ENCODE measurements at places on chromosomes 2 and 18. TPM values are rescaled to one million over a fixed set of nuclear protein-coding genes. Genes with fewer than 3 reads are reported as not detected.

GRCh38 chr2:58930537-58930936 lies 689.4 kb upstream of the FANCL start:
- DNase-seq, result no peak

GRCh38 chr18:10671441-10671840 lies 145.6 kb downstream of the NAPG start:
- DNase-seq, result no peak

DNA sequence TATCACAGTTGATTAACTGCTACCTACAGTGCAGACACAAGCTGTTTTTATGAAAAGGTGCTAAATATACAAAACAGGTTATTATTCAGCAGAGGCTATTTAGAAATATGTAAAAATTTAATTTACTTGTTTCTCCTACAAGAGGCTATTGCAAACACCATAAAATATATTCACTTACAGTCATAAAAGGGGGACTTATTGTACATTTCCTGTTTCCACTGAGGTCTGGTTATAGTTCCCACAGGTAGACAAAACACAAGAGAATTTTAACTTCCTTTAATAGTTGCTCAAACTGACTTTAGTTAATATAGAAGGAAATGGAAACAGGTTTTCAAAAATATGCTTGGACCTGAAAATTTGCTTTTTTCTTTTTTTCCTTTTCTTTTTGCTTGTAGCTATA lies 40.0 kb upstream of the FRZB start:
- DNase-seq, result no peak

GRCh38 chr2:29014331-29014730 lies 33.2 kb downstream of the TOGARAM2 start:
- DNase-seq, result no peak

DNA sequence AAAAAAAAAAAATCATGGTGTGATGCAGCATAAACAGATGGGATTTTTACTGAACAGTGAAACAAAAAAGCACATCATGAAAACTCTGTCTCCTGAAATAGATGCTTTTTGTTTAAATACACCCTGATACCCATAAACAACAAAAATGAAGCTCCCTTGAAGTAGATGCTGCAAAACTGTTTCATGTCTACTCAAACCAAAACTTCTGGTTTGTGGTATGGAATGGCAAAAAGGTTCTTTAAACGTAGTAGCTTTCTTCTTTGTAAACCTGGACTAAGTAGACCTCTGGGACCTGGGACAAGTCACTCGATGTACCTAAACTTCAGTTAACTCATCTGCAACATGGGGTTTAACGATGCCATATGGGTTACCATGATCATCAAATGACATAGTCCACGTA lies 64.4 kb upstream of the RAPH1 start:
- no peak for DNase-seq

GRCh38 chr2:195648787-195649186 lies 8.2 kb upstream of the SLC39A10 start:
- no peak for DNase-seq

DNA sequence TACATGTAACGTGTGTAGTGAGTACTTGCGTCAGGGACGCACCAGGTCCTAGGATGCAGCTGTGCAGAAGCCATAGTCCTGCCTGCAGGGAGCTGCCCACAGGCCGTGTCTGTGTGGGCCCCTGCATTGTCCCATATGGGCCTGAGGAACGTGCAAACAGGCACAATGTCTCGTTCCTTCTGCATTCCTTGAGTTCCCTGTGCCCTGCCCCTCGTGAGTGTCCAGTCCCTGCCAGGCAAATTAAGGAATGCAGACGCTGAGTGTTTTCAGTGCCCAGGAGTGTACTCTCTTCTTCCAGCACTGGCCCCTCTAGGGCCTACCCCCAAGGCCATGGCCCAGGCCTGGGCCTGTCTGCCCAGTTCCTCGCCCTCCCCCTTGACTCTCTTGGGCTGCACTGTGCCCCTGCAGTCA lies 61.8 kb downstream of the FAM168B start:
- DNase-seq, result no peak

DNA sequence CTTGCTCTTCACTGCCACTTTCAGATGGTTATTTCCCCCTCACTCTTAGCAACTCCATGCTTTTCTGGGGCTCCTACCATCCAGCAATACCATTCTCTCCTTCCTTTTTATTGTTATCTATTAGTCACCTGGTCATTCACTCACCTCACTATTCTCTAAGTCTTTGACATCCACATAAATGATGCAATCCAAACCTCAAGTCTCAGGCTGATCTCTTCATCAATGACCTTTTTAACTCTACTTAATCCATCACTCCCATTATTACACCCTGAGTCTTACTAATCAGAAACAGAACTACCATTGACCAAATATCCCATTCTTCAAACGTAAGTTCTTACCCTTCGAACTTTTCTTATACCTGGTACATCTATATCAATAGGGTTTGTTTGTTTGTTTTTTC lies 79.7 kb downstream of the ITSN2 start:
- no peak for DNase-seq

GRCh38 chr2:81290846-81291245 lies 986.3 kb upstream of the LRRTM1 start:
- DNase-seq, result no peak

- DNase-seq, result no peak
Observed at GRCh38 chr18:27198036-27198435, 12.9 kb upstream of the CHST9 start.

- no peak for DNase-seq
Observed at GRCh38 chr2:221567809-221568208, 4.3 kb downstream of the EPHA4 start.

DNA sequence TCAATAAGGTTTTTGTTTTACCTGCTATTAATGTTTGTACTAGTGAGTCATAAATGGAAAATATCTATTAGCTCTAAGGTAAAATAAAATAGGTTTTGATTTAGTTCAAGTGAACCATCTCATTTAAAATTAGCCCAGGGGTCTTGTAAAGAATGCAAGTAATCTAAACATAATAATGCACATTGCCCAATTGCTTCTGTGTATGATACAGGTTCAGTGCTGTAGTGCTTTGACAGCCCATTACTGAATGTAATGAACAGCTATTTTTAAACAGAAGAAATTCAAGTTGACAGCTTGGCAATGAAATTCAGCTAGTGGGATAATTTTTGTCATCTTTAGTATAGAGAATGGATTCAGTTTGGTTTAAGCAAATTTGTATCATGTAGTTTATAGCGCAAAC lies 91.5 kb downstream of the CAMKMT start:
- no peak for DNase-seq

DNA sequence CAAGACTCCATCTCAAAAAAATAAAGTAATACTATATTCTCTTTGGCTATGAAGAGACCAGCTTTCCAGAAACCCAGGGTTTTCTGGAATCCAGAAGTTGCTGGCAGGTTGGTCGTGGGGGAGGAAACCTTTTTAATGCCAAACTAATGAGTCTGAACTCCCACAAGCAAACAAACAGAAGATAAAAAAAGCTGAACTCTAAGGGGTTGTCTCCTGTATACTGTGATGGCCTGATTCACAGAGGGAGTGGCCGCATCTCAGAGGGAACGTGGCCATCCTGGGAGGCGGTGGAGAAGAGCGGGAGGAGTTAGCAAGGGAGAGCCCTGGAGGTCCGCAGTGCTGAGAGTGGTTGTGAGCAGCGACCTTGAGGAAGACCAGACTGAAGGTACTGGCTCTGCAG lies 36.1 kb downstream of the LIMS1 start:
- no peak for DNase-seq

- DNase-seq, result no peak
Observed at GRCh38 chr2:11028407-11028916, 116.7 kb downstream of the KCNF1 start.

DNA sequence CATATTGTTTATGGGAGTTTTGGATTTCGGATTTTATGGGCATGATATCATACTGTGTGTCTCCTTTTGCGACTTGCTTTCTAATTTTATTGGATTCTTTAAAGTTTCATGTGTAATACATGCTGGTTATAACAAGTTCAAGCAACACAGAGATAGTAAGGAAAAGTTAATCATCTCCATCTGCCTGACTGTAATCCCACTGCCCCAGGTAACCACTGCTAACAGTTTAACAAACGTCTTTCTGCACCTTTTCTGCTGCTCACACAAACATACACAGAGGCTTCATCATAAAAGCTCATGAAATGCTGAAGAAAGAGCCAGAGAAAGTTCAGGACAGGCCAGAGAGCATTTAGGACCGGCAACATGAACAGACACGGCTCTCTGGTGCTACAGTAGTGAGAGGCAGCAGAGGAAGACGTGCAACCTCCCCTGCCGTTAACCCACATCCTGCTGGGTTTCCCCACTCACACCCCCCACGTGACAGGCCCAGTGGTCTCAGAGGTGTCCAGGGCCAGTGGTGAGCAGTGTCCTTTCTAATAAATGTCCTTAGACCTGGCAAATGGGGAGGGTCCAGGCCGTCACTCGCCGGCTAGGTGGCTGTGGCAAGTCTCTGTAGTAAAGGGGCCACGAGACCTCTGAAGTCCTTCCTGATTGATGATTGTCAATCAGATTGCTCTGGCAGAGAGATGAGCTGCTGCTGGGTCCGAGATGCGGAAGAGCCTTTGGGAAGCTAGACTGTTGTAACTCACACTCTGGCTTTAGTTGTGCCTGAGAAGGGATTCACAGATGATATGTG lies 43.0 kb upstream of the SLC1A4 start:
- peak; percentile 75 for DNase-seq

- DNase-seq, result no peak
Observed at GRCh38 chr2:30026091-30027055, 105.0 kb upstream of the ALK start.

GRCh38 chr2:44789446-44789845 lies 152.1 kb upstream of the SIX3 start:
- no peak for DNase-seq

- no peak for DNase-seq
Observed at GRCh38 chr2:157810037-157810436, 66.1 kb downstream of the ACVR1 start.

GRCh38 chr2:26652361-26653041 lies 11.3 kb upstream of the CIB4 start:
- DNase-seq, result no peak

GRCh38 chr2:71156573-71156972 lies 26.1 kb downstream of the MPHOSPH10 start:
- no peak for DNase-seq

DNA sequence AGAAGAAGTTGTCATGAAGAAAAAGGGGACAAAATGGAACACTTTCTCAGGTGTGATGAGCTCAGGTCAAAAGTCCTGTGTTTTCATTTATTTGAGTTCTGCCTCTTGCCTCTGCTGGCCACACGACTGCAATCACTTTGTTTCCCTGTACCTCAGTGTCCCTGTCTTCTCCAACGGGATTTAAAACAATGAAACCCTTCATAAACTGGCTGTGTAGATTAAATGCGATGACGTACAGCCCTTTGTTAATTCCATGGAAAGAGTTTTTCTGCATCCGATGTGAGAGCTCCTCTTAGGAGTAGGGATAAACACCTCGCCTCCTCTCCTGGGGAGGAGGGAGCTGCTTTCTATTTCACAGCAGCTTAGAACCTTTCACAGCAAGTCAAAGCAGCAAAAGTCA lies 51.5 kb upstream of the CNGA3 start:
- no peak for DNase-seq

DNA sequence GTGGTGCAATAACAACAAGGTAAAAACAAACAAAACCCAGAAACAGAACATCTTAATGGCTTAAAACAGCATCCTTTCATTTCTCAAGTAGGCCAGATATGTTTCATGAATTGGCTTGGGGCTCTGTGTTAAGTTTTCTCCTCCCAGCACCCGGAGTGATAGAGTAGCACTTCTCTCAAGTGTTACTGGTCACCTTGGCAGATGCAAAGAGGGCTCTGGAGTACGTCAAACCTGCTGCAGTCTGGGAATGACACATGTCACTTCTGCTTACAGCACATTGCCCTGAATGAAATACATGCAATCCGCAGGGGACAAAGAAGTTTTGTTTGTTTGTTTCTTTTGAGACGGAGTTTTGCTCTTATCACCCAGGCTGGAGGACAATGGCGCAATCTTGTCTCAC lies 639.3 kb downstream of the CNTNAP5 start:
- DNase-seq, result no peak

DNA sequence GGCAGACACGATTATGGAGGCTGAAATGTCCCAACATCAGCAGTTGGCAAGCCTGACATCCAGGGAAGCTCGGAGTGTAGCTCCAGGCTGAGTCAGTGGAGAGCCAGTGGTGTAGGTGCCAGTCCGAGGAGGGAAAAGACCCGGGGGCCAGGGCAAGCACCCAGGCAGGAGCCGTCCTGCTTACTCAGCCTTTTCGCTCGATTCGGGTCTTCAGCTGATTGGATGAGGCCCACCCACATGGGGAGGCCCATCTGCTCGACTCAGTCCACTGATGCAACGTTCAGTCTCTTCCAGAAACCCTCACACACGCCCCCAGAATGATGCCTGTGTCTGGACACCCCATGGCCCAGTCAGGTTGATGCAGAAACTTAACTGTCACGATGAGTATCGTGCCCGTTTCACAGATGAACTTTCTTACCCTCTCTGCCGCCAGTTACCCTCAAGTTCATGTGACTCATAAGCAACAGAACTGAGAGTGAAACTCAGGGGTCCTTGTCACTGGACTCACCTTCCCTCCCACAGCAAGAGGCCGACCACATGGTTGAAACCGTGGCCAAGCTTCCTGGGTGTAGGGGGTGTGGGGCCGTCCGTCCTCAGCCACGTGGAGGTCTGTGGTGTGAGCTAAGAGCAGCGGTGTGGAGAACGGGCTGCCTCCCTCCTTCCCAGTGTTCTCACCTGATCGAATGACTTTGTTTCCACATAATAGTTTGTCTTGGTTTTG lies 197.4 kb upstream of the HDAC4 start:
- no peak for DNase-seq

DNA sequence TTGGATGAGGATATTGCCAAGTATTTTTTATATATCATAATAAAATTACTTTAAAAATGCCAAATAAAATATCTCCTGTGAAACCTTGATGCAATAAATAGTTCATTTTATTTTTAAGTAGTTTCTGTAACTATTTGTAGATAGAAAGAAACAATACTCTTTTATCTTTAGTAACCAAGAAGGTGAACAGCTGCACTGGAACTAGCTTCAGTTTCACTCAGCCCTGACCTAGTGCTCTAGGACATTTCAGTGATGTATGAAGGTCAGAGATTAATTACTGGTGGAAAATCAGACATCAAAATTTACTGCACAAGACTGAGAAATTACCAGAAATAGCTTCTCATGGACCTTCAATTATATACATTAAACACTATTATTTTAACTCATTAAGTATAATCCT lies 1305.0 kb downstream of the CNTNAP5 start:
- no peak for DNase-seq

- no peak for DNase-seq
Observed at GRCh38 chr18:37393945-37394609, 171.5 kb downstream of the CELF4 start.

GRCh38 chr2:119857742-119858141 lies 98.0 kb downstream of the PTPN4 start:
- no peak for DNase-seq

Gene EMILIN1
- total RNA-seq, result 0.94 TPM

Gene RAB27B
- 0.75 TPM for total RNA-seq

Gene CYP27A1
- total RNA-seq, result not detected

Gene ELOA2
- not detected for total RNA-seq

Measured in activated T-helper 2 cell treated with anti-CD3 and anti-CD28 coated beads, Interferon-gamma antibody, Interleukin-2, Interleukin-4, amounts not matched to agents 10 μg/mL and 5 μg/mL and 100 μg/mL, durations not matched to agents 14 hours and 24 hours and 36 hours (primary cell).